Right ventricle myocardium superior (tissue), 1 donor: ENCODE measurements at places on chromosomes 16 and 17.

GRCh38 chr16:75764154-75764768, 38.0 kb upstream of the CPHXL start:
- DNase-seq: no peak

DNA sequence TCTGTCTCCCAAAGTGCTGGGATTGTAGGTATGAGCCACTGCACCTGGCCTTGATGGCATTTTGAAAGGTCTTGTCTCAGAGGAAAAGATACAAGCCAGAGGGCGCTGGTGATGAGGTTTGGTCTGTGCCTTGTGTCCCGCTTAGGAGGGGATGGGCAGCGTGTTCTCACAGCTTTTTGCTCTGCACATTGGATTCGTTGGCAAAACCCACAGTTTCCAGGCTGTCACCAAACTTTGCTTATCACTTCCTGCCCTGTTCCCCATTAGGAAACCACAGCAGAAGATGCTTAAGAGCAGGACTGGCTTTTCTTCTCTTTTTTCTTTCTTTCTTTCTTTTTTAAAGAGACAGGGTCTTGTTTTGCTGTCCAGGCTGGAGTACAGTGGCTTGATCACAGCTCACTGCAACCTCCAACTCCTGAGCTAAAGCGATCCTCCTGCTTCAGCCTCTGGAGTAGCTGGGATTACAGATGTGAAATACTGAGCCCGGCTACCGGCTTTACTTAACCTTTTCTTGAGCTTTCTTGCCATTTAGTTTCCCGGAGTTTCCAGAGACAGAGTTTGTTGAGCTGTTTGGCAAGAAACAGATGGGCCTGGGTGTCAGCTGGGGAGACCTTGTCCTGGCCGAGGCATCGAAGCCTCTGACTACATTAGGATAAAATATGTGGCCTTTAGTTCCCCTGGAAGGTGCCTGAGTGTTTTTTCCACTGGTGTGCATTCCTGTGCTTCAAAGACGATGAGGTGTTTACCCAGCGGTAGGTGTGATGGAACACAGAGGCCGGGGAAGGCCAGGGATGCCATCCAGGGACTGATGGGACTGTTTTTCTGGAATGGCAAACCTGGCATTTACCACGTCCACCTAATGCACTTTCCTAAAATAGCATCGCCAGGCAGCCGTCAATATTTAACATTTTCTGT, 112.9 kb downstream of the ABCC1 start:
- DNase-seq: peak; percentile 52

DNA sequence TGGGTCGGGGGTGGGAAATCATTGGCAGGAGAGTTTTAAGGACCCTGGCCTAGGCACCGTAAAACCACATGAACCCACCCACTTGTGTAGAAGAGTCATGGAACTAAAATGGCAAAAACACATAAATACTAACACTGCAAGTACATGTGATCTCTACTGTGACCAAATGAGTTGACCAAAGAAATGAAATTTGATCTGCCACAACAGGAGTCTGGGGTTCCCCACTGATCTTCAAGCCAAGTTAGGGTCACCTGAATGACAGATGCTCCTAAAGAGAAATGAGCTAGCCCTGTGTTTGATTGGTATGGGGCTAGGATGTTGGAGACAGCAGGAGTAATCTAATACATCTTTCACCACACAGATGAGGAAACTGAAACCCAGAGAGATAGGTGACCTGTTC, 21.5 kb upstream of the SKAP1 start:
- no peak for DNase-seq

GRCh38 chr16:18932243-18932987, 6.2 kb upstream of the SMG1 start:
- no peak for DNase-seq

GRCh38 chr17:67388986-67389385, 11.9 kb downstream of the PITPNC1 start:
- no peak for DNase-seq

GRCh38 chr16:53757971-53758609, 54.1 kb downstream of the FTO start:
- DNase-seq: no peak

GRCh38 chr16:70653809-70654771, 7.7 kb downstream of the IL34 start:
- DNase-seq: peak; percentile 72

DNA sequence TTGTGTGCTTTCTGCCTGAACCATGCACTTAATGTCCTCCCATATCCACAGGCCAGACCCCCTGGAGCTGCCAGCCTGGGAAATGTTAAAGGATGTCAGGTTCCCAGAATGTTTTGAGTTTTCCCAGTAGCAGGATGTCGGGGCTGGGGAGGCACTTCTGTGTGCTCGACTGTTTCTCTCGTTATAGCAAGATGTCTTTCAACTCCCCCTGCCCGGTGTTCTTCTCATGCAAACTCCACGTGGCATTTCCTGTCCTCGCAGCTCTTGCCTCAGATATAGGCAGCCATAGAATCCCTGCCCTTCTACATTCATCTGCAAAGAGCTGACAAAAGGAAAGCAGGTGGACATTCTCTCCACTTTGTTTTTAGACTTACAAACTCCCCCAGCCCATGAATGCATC, 457.2 kb upstream of the CDH11 start:
- DNase-seq: no peak

- DNase-seq: no peak
These were observed 24.0 kb downstream of the METRNL start for GRCh38 chr17:83103200-83103942.

- no peak for DNase-seq
These were observed 147.0 kb downstream of the MAP2K6 start for GRCh38 chr17:69561462-69561861.

DNA sequence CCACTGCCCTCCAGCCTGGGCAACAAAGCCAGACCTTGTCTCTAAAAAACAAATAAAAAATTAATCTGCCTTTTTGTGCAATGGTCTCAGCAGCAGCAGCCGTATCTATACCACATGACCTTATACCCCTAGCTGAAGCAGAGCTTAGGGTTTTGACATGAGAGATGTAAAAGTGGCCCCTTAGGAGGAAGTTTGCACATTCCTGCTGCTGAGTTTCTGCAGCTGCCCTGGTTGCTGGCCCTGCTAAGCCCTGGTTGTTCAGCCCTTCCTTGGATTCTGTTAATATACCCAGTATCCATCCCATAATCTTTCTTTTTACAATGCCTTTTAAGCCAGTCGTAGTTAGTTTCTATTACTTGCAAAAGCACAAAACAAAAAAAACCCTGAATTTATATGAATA, 33.0 kb upstream of the PRKCB start:
- DNase-seq: no peak

DNA sequence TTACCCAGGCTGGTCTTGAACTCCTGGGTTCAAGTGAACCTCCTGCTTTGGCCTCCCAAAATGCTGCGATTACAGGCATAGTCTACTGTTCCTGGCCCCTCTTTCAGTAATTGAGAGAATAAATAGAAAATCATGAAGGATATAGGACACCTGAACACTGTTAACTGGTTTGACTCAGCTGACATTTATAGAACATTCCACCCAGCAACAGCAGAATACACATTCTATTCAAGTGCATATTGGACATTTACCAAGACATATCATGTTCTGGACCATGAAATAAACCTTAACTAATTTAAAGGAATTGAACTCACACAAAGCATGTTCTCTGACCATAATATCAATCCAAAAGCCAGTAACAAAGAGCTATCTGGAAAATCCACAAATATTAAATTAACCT, 19.8 kb upstream of the BAIAP2 start:
- DNase-seq: no peak

- no peak for DNase-seq
These were observed 20.4 kb upstream of the SLFN5 start for GRCh38 chr17:35222452-35222851.

DNA sequence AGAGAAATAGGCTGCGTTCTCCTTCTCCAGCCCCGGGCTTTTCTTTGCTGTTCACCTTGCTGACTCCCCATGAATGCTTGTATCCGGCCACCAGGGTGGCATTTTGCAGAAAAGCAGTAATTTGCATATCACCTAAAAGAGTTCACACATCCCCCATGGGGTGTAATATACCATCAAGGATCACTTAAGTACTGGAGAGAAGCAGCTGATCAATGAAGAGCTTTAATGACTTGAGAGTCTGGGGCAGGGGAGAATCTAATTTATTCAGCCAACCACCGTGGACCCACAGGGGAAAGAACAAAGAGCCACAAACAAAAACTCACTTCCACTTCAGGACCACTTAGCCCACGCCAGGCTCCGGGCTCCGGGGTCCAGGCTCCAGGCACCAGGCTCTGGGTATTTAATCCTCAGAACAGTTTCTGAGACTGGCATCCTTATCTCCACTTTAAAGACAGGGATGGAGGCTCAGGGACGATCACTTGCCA, 33.9 kb upstream of the SEC14L1 start:
- DNase-seq: no peak

DNA sequence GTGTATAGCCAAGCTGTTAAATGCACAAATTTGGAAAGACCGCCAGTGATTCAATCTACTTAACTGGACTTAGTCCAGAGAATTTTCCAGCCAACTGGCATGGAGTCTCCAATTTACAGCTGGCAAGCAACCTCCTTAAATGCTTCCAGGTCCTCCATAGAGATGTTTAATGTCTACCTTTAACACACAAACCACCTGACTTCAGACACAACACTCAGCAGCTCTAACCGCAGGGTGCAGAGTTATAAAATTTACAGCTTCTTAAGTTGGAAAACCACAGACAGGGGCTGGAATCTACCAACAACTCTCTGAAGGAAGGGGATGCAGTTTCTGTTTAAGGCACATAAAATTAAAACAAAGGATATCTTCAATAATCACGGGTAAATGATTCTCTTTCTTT, 106.9 kb downstream of the SYCE1L start:
- DNase-seq: no peak

DNA sequence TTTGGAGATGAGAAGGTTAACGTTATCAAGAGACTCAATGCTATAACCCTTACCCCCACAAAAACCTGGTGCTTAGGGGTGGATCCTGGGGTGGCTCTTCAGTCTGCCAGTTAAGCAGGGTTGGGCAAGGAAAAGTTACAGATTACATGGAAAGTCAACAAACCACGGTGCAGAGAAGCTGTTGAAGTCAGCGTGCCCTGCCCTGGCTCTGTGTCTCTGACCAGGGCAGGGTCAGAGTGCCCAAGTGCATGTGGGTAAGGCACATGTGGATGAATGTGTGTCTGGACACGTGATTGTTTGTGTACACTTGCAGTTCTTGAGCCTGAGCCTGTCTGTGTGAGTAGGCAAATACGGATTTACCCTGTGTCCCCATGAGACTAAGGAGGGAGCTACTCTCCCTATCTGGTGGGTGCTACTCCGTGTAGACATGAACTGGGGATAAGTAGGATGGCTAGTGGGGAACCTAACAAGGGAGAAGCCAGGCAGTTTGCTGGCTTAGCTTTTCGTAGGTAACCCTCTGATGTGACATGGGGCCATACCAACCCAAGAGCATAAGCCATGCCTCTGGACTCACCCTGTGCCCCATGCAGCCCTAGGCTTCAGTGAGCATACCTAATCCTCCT, 5.5 kb downstream of the IGFBP4 start:
- DNase-seq: no peak

- no peak for DNase-seq
These were observed 18.4 kb downstream of the CMTM3 start for GRCh38 chr16:66622863-66623262.

DNA sequence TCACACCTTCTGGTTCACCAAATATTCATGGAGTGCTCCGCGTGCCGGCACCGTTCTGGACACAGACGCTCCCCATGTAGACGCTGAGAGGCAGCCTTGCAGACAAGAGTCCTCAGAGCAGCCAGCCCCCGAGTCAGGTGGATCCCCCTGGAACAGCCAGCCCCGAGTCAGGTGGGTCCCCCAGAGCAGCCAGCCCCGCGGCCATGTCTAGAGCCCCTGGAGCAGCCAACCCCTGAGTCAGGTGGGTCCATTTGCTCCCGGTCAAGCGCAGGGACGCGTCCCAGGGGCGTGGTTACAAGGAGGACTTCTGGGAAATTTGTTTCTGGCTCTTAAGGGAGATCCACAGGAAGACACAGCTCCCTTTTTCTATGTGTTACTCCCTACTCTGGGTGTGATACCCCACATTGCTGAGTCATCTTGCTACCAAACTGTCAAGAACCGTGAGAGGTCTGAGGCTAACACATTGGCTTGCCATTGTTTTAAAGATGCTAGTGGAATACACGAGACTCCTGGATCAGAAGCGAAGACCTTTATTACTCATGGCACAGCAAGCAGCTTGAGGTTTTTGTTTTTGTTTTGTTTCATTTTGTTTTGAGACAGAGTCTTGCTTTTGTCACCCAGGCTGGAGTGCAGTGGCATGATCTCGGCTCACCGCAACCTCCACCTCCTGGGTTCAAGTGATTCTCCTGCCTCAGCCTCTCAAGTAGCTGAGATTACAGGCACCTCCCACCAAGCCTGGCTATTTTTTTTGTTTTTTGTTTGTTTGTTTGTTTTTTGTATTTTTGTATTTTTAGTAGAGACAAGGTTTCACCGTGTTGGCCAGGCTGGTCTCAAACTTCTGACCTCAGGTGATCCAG, 43.3 kb upstream of the CBFA2T3 start:
- peak; percentile 39 for DNase-seq

- peak; percentile 48 for DNase-seq
These were observed 22.9 kb downstream of the CLUH start for GRCh38 chr17:2688351-2689342.

GRCh38 chr17:13874817-13875216, 194.5 kb upstream of the COX10 start:
- no peak for DNase-seq

- DNase-seq: no peak
These were observed 22.7 kb downstream of the BCO1 start for GRCh38 chr16:81261049-81261648.

DNA sequence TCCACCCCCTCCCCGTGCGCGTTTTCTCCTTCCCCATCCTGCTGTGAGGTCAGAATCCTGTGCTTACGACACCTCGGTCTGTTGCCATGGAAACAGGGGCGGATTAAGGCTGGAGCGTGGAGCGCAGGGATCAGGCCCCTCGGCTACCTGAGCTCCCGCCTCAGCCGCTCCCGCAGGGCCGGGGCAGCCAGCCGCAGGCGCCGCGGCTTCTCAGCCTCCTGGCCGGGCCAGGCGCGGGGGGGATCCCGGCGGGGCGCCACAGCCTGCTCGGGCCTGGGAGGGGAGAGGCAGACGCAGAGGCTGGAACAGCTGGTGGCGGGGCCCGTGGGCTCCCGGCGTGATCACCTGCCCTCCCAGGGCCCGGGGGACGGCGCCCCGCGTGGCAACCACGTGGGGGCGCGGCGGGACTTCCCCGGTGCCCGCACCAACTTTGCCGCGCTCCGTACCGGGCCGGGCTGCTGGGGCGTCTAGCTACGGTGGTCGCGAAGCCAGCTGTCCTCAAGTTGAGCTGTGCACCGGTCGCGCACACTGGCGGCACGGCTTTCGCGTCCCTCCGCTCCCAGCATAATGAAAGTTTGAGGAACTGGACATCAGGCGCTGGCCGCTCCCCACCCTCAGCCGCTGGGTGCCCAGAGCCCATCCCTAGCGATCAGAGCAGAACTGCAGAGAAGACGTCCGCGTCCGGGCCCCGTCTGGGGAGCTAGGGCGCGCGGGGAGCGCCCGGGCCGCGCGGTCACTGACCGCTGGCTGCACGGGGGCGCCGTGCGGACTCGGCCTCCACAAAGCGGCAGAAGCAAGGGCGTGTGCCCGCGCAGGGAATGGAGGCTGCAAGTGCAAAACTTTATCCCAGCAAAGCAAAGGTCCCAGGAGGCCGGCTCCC, 1.2 kb downstream of the RTN4RL1 start:
- DNase-seq: no peak

- DNase-seq: no peak
These were observed 154.8 kb upstream of the HSBP1 start for GRCh38 chr16:83652943-83653342.

GRCh38 chr17:58305626-58306025, 23.0 kb downstream of the TSPOAP1 start:
- peak; percentile 17 for DNase-seq

GRCh38 chr17:63476459-63476853, 405 bp upstream of the ACE start:
- DNase-seq: no peak

- no peak for DNase-seq
These were observed 31.4 kb upstream of the ADCY7 start for GRCh38 chr16:50234771-50235556.
